AG08396 (cell line): ENCODE measurements at places on chromosomes 6 and 20.

DNA sequence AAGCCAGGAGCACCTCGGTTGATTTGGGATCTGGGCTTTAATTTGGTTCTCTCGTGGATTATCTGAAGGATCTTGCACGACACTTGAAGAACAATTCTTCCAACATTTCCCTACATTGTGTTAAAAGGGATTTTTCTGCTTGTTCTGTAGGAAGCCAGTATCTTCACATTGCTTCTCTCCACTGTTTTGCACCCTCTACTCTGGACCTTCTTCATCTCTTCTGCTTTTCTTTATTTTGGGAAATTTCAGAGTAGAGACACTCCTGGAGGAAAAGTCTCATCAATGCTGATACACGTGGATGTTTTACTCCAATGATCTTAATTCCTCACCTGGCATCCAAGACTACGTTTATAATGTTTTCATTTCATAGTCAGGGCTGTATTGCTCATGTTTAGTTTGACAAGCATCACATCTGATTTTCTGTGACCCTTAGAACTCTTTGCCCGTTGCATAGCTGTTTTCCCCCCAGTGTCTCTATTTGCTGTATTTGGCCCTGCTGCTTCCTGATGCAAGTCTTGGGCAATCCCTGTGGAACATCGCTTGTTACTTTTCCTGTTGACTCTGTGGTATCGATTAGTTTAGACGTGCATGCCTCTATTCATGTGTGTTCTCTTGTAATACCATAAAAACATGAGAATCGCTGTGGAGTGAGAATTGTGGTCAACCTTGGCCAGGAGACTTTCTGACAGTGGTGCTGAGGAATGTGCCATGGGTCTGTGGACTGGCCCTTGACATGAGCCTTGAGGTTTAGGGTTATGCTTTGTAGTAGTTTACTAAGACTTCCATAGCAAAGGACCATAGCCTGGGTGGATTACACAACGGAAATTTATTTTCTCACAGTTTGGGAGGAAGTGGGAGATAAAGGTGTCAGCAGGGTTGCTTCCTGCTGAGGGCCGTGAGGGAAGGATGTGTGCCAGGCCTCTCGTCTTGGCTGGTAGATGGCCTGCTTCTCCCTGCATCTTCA is 12.5 kb downstream of the PLCB1 start:
- DNase-seq, result peak; percentile 71

- peak; percentile 42 for DNase-seq
Observed at GRCh38 chr20:973785-974194, 28.3 kb downstream of the RSPO4 start.

- no peak for DNase-seq
Observed at GRCh38 chr6:449486-450419, 58.2 kb downstream of the IRF4 start.

- no peak for DNase-seq
Observed at GRCh38 chr6:2848851-2849250, 7.2 kb upstream of the SERPINB1 start.

DNA sequence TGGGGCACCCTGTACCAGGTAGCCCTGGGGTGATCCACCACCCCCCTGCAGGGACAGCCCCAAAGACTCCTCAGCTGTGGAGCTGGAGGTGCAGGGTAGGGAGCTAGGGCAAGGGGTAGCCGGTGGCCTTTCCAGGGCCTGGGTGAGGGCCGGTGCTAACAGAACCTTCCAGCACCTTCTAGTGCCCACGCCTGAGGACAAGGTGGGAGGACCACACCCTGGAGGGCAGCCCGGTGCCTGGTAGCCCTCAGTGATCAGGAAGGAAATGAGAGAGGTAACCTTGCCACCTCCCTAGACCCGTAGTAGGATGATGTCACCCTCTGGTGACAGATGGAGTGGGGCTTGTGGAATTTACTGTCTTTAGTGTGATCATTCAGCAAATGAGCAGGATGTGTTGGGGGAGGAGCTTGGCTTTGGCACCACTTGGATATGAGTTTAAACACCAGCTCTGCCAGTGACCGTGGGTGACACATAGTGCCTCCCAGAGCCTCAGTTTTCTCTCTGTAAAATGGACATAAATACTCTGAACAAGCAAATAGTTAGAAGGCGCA is 187.7 kb downstream of the NFATC2 start:
- DNase-seq, result no peak

DNA sequence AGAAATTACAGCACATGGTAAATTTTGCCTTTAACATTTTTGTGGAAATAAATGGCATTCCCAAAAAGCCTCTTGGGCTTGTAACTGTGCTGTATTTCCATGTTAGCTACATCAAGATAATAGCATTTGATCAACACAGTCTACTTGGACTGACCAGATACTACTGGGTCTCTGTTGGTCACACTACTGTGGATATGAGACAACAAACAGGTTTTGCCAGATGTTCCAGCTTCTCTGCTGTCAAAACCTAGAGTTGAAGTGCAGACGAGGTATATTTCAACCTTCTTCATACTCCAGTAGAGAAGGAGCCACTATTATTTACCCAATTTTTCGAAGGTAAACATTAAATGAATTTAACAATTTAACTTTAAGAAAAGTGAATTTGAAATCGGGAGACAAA is 284.7 kb upstream of the CITED2 start:
- no peak for DNase-seq

DNA sequence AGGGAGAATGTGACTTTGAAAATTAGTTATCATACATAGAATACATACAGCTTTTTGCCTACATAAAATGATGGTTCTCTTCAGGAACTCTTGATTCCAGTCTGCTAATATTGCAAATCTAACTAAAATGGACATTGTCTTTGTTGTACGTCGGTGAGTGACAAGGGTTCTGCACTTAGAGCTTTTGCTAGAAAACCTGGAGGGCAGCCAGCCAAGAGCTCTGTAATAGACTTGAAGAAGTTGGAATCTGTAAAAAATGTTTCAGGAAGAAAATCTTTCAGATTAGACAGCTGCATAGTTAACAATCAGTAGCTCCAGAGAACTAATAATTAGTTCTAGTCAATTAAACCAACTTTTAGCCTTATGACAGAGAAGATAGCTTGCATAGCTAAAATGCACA is 138.3 kb downstream of the FLRT3 start:
- no peak for DNase-seq

DNA sequence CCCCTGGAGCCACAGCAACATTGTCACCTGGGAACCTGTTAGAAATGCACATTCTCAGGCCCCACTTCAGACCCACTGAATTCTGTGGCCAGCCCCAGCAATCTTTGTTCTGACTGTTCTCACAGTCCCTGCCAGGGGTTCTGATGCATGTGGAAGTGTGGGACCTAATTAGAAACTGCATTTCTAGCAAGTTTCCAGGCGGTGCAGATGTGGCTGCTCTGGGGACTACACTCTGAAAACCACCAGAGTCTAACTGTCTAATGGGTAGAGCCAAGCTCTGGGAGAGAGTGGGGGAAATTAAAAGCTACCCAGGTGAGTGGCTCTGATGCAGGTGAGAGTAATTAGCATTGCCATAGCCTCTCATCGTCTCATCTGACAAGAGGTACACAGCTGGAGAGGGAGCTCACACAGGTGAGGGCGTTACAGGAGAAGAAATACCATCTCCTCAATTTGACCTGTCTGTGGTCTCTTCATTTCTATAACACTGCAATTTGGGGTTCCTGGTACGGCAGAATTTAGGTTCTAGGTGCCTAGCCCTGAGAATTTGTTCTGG is 66.0 kb downstream of the SNX5 start:
- no peak for DNase-seq

DNA sequence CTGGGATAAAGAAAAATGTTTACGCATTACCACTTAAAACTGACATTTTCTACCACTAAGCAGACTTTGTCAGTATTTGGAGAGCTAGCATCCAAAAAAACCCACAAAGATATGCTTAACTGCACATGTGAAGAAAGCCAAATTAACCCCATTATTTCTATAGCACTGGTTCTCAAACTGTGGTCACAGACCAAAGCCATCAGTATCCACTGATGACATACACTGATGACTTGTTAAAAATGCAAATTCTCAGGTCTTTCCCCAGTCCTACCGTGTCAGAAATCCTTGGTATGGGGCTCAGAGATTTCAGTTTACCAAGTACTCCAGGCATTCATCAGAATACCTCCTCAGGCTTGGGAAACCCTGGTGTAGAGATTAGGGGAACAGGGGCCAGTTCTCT is 230.2 kb downstream of the PTPRK start:
- no peak for DNase-seq

GRCh38 chr6:154230910-154231595 is 125.5 kb downstream of the IPCEF1 start:
- DNase-seq, result no peak

DNA sequence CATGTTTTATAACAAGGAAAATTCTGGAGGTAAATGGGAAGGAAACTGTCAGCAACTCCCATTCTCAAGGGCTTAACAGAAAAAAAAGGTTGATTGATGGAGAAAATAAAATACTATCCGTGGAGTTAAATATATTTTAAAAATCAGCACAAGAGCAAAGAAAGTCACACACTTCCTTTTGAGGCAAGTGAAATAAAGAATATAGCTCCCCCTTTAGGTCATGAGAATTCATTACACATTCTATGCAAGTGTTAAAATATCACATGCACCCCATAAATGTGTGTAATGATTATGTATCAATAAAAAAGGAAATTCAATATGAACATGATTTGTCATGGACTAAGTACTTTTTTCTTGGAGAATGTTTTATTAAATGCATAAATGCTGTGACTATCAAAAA is 349.2 kb downstream of the TPBG start:
- no peak for DNase-seq

DNA sequence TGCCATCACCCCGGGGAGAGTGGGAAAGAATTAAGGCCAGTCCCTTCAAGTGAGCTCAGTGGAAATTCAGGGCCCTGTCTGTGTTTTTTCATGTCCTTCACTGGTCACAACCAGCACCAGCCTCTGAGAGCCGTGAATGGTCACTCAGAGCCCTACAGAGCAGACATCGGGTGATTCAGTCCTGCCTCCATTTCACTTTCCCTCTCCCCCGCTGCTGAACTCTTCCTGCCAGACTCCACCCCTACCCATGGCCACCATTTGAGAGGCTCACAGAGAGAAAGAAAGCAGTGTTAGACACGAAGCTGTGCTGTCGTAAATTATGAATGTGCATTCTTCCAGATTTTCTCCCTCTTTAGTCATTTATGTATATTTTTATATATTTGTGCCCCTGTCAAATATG is 5.4 kb downstream of the R3HDML start:
- DNase-seq, result no peak

GRCh38 chr6:43739642-43740091 is 30.3 kb upstream of the VEGFA start:
- DNase-seq, result no peak

DNA sequence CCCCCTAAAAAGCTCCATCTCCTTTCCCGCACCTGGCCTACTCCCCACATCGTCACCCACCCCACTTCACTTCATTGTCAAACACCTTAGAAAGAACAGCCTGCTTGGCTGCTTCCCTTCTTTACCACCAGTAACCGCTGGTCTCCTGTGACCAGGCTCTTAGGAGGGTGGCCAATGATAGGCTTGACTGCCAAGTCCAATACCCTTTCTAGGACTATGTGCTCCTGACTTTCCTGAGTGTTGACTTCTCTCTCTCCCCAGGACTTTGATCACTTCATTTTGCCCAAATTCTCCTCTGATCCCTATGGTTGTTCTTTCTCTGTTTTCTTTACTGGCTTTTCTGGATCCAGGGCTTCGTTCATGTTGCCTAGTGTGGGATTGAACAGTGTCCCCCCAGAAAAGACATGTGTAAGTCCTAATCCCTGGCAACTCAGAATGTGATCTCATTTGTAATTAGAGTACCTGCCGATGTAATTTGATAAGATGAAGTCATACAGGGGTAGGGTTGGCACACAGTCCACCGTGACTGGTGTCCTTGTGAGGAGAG is 254.0 kb downstream of the GMDS start:
- DNase-seq, result no peak

DNA sequence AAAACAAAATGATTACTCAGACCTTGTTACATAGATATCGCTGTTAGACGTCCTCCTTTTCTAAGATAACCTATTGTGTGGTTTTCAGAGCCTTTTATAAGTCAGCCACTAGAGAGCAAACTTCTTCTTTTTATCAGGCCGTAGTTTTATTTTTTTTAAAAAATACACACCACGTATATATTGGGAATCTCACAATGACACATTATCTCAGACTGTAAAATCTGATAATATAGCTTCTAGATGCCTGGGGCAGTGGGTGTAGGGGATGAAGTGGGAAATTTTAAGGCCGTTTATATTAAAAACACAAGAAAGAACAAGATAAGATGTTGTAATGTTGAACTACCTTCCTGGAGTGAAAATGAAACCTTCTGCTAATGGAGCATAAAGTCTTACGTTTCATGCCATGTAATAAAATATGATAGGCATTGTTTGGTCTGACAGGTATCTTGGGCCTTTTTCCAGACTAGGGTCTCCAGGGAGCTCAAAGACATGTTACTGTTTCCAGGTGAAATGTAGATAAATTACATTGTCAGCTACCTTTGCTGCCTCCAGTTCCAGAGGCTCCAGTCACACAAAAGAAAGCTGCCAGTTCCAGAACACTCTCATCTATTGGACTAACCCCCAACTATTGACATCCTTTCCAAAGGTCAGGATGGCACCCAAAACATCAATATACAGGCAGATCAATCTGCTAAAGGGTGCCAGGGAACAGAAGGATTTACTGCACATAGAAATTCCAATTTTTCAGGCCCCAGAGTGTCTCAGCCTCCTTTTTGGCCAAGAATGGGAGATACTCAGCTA is 130.2 kb upstream of the AKIRIN2 start:
- no peak for DNase-seq

- no peak for DNase-seq
Observed at GRCh38 chr20:49424536-49424935, 57.9 kb downstream of the KCNB1 start.

GRCh38 chr6:75333676-75334200 is 49.1 kb upstream of the TMEM30A start:
- DNase-seq, result no peak

DNA sequence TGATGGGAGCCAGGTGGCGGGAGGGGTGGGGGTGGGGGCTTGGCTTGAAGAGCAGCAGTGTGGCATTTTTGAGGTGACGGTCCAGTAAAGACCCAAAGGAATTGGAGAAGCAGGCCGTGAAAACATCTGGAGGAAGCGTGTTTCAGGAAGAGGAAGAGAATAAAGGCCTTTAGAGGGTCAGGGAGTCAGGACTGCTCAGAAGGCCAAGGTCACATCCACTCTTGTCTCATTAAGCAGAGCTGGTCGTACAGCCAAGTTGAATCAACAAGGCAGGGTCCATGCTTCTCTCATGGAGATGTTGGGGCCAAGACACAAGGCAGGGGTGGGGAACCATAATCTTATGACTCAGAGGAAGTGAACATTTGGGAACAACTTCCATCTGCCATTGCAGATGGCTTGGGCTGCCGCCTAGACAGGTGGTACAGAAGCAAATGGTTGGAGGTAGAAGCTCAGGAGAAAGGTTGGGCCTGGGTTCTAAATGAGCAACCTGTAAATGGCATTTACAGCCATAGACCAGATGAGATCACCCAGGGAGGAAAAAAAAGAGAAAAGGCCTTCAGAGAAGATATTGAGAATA is 179.6 kb downstream of the TTLL2 start:
- no peak for DNase-seq

GRCh38 chr20:23513164-23513563 is 22.2 kb downstream of the CST8 start:
- no peak for DNase-seq

GRCh38 chr6:140988780-140989179 is 1143.9 kb upstream of the GJE1 start:
- DNase-seq, result no peak
